ENCODE measurements at places on chromosomes 6 and 20.
A peak's percentile ranks its signal among the peaks of the same experiment; 100 is the strongest.

GRCh38 chr6:157791450-157791849 is 31.6 kb upstream of the SNX9 start:
- no peak for DNase-seq

DNA sequence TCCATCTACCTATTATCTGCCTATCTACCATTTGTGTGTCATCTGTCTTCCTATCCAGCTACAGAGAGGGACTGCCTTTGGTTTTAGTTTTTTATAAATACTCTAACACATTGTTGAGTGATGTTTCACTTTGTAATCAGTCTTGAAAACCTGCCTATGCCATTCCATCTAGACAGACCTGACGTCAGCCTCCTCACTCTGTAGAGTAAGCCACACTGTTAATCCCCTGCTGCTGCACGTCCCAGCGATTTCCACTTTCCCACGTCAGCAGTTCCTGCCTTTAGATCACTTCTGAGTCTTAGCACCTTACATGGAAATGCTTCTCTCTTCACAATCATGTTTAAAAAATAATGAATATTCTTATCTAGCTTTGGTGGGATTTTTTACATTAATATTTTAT is 54.8 kb downstream of the PLG start:
- DNase-seq: no peak

- DNase-seq: no peak
Measured at GRCh38 chr6:56335726-56336125, 88.3 kb upstream of the COL21A1 start.

DNA sequence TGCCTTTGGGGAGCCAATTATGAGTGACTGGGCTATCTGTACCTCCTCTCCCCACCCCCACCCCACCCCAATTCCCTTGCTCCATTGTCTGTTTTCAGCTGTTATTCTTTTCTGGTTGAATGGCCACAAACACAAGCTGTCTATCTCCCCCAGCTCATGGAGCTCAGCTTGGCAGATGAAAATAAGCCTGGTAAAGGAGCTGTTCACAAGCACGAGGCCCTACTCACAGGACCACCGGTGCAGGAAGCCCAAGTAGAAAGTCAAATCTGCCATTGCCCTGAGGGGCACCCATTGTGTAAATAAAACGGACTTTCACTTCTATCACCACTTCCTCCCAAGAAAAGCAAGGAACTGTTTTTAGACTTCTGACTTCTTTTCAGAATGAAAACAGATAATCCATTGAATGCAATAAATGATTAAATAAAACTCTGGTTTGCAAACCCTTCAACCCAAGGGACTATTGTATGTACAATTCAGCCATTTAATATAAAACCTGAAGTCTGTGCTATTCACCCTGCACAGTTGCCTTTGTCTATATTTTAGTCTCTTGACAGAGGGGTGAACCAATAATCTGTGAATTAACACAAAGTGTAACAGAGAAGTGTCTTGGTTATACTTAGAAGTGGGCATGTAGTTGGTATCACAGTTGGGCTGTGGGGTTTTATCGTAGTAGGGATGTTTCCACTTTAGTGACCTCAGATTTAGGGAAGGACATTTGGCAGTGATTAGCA is 27.7 kb downstream of the RIPOR2 start:
- DNase-seq: no peak

GRCh38 chr6:34745277-34746103 is 11.8 kb upstream of the SNRPC start:
- DNase-seq: no peak

DNA sequence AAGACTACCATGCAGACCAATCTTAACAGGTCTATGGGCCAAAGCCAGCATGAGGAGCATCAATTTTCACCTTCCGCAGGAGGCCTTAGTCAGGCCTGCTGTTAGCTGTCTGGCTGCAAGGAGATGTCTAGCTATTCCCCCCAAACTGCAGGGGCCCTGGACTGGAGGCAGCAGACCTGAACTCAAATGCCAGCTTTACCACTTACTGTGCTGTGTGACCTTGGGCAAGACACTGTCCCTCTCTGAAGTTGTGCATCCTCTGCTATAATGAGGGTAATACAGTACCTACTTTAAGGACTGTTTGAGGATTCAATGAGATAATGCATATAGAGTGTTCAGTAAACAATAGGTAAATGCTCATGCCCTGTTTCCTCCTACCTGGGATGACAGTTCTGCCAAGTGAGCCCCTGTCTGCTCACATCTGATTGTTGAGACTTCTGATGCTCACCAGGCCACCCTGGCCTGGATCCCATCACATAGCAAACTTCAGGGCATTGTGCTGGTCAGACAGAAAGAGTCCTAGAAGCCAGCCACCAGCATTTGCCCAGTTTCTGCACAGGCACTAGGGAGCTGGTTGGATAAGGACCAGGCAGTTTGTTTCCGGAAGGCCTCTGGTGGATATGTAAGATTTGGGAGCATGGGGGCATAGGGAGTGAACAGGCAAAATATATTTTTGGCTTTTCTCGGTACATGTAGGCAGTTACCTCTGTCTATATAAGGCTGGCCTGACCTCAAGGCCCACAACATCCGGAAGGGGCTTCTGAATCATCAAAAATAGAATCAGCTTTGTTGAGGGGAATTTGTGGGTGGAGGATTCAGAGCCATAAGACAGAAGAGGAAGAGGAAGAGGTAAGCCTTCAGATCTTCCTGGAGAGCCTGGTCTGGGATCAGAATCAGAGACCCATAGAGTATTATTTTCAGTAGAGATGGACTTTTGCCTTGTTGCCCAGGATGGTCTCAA is 2.3 kb upstream of the OCSTAMP start:
- DNase-seq: peak; percentile 62

DNA sequence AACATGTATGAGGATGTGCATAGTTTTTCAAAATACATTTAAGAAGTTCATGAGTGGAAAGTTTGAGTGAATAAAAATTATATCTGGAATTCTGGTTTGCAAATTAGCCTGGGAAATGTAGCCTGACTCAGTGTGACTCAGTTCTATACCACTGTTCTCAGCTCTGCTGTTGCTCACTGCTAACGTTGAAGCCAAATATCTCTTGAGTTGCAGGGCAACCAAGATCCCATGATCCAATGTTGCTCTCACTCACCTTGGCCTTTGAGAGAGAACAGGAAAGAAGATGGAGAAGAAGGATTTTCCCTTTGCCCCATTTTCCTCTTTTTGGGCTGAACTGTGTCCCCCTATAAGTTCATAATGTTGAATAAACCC is 28.9 kb downstream of the PSMB9 start:
- DNase-seq: no peak

GRCh38 chr20:47487175-47487917 is 14.3 kb upstream of the NCOA3 start:
- peak; percentile 55 for DNase-seq

DNA sequence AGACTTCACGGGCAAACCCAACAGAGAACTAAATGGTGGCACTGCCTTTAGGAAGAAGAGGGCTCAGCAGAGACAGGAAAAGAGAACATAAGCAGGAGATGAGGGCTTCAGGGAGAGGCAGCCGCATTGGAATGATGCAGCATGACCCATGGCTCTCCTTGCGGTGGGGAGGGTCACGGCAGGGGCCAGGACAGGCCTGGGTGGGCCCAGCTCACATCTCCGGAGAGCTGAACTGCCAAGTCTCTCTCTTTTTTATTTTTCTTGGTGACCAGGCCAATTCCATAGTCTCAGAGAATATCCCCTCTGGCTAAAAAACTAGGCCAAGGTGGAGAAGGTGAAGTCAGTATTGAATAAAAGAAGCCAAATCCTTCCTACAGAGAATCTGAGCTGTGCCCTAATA is 77.5 kb upstream of the TRAF3IP2 start:
- DNase-seq: no peak

DNA sequence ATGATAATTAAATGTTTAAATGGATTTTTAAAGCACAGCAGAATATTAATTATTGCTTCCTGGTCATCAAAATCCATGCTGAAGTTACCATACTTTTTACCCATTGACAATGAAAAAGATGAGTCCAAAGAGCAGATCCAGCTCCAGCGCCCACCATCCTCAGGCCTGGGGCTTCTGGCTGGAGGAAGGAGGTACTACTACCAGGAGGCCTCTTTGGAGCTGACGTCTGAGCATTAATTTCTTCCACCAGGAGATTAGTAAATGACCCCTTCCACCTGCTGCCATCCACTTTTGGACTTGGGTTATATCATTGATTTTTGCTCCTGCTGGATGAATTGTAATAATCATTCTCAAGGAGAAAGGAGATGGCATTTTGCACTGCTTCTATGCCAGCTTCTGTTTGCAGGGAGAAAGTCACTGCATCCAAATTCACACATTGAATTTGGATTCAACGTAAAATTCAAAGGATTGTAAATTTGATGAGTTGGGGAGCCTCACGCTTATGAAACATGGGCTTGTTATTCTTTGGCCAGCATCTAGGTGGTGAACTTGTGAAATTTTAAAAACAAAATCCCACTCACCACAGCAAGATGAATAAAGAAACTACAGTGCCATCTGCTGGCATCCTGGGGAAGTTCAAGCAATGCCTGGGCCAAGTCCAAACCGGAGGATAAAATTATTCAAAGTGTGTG is 121.8 kb downstream of the SASH1 start:
- DNase-seq: peak; percentile 40

GRCh38 chr20:1474817-1475603 is 8.4 kb upstream of the NSFL1C start:
- no peak for DNase-seq

- DNase-seq: no peak
Measured at GRCh38 chr6:145189836-145190235, 545.5 kb downstream of the EPM2A start.

- no peak for DNase-seq
Measured at GRCh38 chr6:163490826-163491577, 76.5 kb downstream of the QKI start.

DNA sequence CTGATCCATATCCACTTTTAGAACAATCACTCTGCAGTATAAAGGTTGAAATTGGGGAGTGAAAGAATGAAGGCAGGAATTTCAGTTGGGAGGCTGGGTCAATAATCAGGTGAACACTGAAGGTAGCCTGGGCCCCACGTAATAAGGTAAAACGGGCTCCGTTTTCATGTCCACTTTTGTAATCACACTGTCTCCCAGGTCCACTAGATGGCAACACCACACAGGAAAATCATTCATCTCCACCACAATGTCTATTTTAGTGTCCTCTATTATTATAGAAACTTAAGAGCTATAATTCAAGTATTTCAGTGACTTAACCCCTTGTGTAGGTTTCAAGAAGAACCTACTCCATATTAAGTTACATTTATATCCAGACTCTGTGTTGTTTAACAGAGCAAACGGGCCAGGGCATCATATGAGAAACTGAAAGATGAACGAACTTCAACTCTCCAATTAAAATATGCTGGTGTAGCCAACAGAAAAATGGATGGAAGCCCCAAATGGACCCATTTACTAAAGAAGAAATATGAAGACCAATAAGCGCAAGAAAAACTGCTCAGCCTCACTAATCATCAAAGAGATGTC is 45.9 kb upstream of the MC3R start:
- no peak for DNase-seq

DNA sequence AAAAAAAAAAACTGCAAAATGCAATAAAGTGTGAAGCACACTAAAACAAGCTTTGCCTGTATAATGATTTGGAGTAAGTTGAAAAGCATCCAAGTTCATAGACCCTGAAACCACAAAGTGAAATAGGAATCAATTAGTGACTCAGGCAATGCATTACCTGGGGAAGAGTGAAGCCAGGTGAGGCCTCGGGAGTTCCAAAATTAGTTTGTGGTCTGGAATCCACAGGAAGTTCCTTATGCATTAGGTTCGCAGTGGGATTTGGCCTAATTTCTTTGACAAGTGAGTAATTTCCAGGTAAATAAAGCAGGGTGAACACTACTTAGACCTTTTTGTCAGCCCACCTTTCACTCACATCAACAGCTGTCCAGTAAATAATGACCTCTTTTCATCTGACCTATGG is 490.8 kb downstream of the CBLN4 start:
- DNase-seq: no peak

DNA sequence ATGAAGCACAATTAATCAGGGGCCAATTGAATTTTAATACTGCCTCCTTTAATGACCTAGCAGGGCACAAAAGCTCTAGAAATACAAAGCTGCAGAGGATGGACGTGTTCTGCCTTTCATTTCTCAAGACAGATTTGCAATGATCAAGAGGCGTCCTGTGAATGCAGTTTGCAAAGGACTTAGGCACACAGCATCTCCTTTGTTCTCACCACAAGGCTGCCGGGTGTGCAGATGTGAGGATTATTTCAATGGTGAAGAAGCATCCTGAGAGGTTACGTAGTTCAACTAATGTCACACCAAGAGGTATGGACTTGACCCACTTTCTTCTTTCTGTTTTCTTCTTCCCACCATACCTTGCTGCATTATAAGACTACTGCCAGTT is 42.9 kb upstream of the SPTLC3 start:
- no peak for DNase-seq
